Calu3 (cell line): ENCODE measurements at places on chromosomes 1 and 21. TPM values are rescaled to one million over a fixed set of nuclear protein-coding genes. Genes with fewer than 3 reads are reported as not detected.

RCSD1 gene
- not detected in 2 replicates for total RNA-seq

APOBEC4 gene
- total RNA-seq = not detected in 2 replicates

PDZK1 gene
- 1.3 and 3.3 TPM in 2 replicates for total RNA-seq

EPS15 gene
- 50.0 and 51.2 TPM in 2 replicates for total RNA-seq

GNPAT gene
- total RNA-seq = 44.5 and 52.7 TPM in 2 replicates

AJAP1 gene
- total RNA-seq = not detected in 2 replicates

CYP4A11 gene
- not detected in 2 replicates for total RNA-seq
